Trophoblast cell (in vitro differentiated cells and primary cell): ENCODE measurements at places on chromosomes 16 and 17.

DNA sequence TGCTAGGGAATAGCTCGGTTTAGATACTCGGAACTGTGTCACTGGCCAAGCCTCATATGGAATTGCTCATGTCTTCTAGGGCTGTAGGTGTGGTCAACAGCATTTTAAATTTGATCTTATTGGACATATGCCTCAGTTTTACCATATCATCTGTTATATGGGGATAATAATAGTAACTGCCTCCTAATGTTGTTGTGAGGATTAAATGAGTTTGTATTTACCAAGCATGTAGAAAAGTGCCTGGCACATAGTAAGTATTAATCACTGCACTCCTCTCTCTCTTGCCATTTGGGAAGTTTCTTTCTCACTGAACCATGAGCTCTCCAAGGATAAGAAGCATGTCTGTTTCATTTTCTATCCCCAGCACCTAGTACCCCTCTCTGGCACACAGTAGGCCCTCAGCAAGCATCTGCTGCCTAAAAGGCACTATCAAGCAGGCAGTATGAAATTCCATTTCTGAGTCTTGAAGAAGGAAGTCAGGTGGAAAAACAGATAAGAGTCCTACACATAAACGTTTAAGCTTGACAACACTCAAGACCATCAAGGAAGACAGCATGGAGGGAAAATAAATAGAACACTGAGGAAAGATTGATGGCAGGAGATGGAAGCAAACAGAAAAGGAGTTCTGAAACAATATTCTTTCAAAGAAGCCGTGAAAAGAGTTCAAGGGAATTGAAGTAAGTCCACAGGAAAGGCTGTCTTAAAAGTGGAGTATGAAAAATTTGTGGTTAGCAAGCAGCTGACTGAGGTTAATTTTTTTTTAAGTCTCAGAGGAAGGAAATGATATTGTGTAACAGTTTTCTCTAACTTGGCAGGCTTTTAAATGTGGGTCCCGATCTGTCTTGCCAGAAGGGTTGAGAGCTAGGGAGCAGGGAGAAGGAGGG is 2.2 kb upstream of the ATP6V0A1 start:
- no peak for DNase-seq

DNA sequence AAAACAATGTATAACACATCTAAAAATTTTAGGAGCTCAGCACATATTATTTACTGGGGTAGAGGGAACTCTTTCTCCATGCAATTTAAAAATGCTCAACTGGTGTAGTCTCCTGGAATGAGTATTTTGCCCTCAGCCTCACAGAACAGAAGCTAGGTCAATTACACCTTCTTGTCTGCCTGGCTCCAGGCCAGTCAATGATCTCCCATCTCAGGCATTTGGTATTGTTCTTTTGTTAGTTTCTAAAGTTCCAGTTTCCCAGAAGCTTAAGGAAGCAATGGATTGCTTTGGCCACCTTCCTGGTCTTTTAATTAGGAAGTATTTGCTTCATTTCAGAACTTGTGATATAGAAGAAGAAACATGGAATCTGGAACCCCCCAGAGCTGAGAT is 360.3 kb upstream of the ASIC2 start:
- DNase-seq: no peak

GRCh38 chr16:12874186-12874585 is 27.2 kb upstream of the SHISA9 start:
- DNase-seq: peak; percentile 17

DNA sequence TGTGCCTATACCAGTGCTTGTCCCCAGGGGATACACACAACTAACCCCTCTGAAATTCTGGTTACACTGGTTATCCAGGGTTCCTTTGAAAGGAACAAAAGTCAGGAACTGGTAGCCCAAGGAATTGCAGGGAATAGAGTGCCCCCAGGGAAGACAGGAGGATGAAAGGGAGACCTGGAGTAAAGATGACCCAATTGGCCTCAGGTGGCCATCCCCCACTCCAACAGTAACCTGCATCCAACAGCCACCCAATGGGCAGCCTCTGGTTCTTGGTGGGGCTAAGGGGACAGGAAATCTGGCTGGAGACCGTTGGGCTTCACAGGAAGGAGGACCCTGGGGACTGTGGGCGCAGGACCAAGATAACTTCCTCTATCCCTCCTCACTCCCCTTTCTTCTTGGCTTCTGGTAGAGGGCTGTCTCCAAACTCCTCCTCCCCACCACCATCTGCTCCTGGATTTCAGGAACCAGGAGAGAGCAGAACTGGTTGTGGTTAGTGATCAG is 826 bp upstream of the MPO start:
- peak; percentile 68 for DNase-seq

DNA sequence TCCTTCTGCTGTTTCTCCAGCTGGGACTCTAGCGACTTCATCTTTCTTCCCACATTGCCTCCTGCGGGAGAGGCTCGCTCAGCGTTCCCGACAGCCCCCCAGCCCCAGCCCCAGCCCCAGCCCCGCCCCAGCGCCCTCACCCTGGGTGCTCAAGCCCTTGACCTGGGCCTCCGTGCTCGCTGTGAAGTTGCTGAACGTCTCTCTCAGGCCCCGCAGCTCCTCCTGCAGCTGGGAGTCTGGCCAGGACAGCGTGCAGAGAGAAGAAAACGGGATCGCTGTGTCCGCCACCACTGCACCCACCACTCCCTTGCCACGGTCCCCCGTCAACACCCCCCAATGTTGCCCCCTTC is 2.4 kb downstream of the ASGR1 start:
- DNase-seq: no peak

GRCh38 chr16:5328546-5328945 is 231.0 kb upstream of the EEF2KMT start:
- no peak for DNase-seq

DNA sequence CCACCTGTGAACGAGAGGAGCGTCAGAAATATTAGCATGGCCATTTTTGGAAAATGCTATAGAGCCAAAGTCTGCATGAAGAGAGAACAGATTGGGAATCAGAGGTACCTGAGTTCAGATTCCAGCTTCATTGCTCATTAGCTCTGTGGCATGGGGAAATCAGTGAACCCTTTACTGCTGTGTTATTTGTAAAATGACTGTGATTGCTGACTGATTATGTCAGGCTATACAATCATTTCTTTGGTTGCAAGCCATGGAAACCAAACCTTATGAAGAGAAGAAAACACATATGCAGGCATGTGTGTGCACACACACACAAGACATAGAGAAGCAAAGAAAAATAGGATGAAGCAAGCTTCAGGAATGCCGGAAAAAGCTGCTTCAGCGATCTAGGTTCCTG is 101.4 kb upstream of the HSBP1 start:
- DNase-seq: peak; percentile 46

DNA sequence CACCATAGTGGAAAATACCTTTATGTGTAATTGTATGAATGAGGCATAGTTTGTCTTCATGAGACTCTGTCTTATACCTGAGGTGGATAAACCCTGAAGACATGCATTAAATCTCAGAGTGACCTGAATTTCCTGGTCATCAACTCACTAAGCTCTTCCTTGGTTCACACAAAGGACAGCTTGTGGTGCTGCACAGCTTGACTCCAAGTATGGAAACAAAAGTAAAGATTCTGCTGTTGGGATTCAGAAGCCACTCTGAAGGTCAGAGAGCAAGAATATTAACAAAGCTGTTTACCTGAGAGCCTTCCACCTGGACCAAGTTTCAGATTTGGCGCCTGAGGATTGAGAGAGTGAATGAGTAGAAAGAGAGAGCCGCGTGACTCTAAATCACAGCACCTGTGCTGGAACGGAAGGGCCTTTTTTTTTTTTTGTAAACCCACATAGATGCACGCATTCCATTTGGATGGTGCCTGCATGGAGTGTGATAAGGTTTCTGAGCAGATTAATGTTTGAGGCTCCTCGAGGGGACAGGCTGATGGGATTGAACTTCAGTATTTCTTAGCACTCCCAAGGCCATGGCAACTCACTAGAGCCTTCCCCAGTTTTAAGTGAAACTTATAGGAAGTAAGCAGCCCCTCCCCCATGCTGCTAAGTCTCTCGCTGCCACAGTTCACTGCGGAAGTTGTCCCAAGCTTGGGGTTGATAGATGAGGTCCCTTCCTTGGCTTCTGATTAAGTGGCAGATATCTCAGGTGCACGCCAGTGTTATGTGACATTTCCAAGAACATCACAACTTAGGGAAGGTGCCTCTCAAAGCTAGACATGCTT is 28.7 kb downstream of the CALB2 start:
- DNase-seq: no peak

DNA sequence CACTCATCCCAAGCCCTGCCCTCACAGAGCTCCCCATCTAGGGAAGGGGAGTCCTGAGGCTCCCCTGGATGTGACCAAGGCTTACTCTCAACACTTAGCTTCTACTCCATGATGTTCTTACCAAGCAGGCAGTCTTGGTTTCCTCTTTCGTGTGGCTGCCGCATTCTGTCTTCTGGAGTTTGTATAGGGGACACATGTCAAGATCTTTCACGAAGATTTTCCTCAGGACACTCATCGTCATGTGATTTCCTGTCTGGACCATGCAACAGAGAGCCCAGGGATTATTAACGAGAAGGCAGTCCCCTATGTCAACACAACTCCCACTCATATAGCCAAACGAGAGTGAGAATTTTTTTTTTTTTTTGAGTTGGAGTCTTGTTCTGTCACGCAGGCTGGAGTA is 10.4 kb downstream of the PRSS54 start:
- DNase-seq: no peak

- DNase-seq: no peak
Measured at GRCh38 chr16:47247690-47248089, 103.9 kb upstream of the NETO2 start.

GRCh38 chr17:27807567-27808470 is 7.5 kb upstream of the NOS2 start:
- DNase-seq: peak; percentile 67

- no peak for DNase-seq
Measured at GRCh38 chr17:49277638-49278037, 47.1 kb upstream of the PHOSPHO1 start.

DNA sequence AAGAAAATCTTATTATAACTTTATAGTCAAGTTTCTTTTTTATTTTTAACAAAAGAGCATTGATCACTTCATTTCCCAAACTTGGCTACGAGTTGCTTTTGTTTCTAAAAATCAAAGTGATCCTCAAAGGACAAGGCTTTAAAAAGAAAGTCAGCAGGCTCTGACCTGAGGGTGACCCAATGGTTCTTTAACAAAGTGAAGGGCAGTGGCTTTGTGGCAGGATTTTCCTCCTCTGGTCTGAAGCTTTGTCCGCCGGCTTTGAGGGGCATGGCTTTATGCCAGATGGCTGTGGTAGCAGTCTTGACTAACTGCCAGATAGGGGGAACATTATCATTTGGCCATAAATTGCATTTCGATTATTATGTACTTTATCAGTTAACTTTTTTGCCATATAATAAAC is 28.5 kb downstream of the IQCK start:
- DNase-seq: no peak

GRCh38 chr16:17532338-17532995 is 61.7 kb upstream of the XYLT1 start:
- no peak for DNase-seq

GRCh38 chr16:50204453-50205108 is 51.5 kb downstream of the TENT4B start:
- peak; percentile 30 for DNase-seq

DNA sequence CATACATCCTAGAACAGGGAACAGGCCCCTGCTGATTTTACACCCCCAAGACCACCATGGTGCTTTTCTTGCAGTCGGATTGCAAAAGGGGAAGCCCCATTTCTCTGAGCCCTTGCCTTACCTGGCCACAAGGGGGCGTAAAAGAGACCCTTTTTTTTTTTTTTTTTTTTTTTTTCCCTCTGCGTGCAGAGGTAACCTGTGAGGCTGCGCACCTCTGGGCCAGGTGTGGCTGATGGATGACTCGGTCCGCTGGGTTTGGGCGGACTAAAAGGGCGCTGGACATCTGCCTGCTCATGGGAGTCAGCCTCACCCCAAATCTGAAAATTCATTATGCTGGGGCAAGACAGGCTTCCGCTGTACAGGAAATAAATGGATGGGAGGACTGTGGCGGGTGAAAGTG is 281.0 kb downstream of the CBLN1 start:
- DNase-seq: peak; percentile 23
